ENCODE measurements at places on chromosomes 16 and 17. TPM values are rescaled to one million over a fixed set of nuclear protein-coding genes. Genes with fewer than 3 reads are reported as not detected.

- DNase-seq: peak; percentile 71
Measured at GRCh38 chr17:79810130-79811010, 13.5 kb upstream of the CBX8 start.

GRCh38 chr17:76278952-76279741, 14.0 kb downstream of the UBALD2 start:
- DNase-seq: peak; percentile 89

- DNase-seq: no peak
Measured at GRCh38 chr16:83817022-83817421, 9.2 kb downstream of the HSBP1 start.

Gene VKORC1
- 39.5 TPM for total RNA-seq

Gene ELAC2
- total RNA-seq: 55.6 TPM

DNA sequence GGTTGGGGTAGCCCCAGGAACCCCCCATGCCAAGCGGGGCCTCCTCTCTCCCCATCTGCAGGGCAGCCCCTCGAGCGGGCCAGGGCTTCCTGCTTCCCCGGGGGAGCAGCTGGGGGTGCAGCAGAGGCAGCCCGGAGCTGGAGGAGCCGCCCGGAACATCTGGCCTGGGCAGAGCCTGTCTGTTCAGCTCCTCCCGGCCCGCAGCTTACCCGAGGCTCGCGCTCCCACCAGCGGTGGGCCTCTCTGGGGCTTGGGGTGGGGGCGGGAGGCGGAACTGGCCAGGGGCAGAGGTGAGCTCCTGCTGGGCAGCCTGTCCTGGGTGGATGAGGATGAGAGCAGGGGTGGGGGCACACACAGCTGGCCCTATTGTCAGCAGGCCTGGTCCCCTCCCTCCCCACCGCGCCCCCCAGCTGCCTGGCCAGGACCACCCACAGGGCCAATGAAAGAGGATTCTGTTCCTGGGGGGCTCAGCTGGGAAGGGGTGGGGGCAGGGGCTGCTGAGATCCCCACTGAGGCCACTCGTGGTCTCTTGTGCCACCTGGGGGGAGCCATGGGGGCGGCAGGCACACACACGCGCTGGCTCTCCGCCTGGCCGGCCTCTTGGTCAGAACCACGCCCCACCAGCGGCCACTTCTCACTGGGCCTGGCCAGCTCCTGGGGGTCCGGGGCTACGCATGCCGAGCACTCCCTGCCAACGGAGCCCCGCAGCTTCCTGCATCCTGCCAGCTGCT, 34.7 kb downstream of the BAHCC1 start:
- DNase-seq: peak; percentile 44

GRCh38 chr17:307741-308507, 44.7 kb downstream of the RPH3AL start:
- DNase-seq: peak; percentile 67
